Thoracic aorta (tissue), 2 donors: ENCODE measurements at places on chromosomes 7 and 10. TPM values are rescaled to one million over a fixed set of nuclear protein-coding genes. Genes with fewer than 3 reads are reported as not detected.

Gene GDF2
- total RNA-seq, result not detected

Gene CHAT
- not detected for total RNA-seq

GRCh38 chr10:55813451-55814170 is 547.4 kb downstream of the ZWINT start:
- H3K36me3 ChIP-seq, result no peaks in the 10 kb centered on the region
- H3K27ac ChIP-seq, result no peak overlapping the region
- no peak overlapping the region for H3K4me3 ChIP-seq
- DNase-seq, result no peak
- no peaks in the 10 kb centered on the region for H3K4me1 ChIP-seq

DNA sequence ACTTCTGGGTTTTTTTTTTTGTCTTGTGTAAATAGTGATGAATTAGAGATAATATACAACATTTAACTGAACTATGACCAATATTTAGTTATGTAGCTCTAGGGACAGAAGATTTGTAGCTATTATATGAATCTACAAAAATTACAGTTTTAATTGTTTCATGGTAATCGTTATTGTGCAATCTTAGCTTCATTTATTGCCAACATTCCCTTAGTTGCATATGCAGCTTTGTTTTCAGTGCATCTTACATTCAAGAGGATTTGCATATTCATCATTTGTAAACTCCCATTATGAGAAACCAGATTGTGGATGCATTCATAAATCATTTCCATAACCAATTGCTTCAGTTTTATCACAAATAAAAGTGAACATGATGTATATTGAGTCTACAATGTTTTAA is 68.8 kb downstream of the MALRD1 start:
- no peaks in the 10 kb centered on the region for H3K4me1 ChIP-seq
- no peak overlapping the region for H3K27ac ChIP-seq
- H3K4me3 ChIP-seq, result no peak overlapping the region
- no peaks in the 10 kb centered on the region for H3K27me3 ChIP-seq

Gene IGF2BP3
- 0.27 TPM for total RNA-seq

Gene TEX36
- total RNA-seq, result not detected

Gene SPDYE16
- 1.4 TPM for total RNA-seq

Gene ANXA8L1
- total RNA-seq, result not detected

Gene OR6B1
- not detected for total RNA-seq

- H3K27me3 ChIP-seq, result no peaks in the 10 kb centered on the region
- H3K27ac ChIP-seq, result no peak overlapping the region
- no peaks in the 10 kb centered on the region for H3K36me3 ChIP-seq
- H3K4me3 ChIP-seq, result no peak overlapping the region
- no peaks in the 10 kb centered on the region for H3K4me1 ChIP-seq
- DNase-seq, result no peak
Measured at GRCh38 chr7:157543791-157544190, 207.0 kb downstream of the DNAJB6 start.

Gene TSPAN33
- 6.3 TPM for total RNA-seq

- H3K4me3 ChIP-seq, result peak overlapping the region; percentile 93
- no peak for DNase-seq
- H3K27ac ChIP-seq, result peak overlapping the region; percentile 80
- no peaks in the 10 kb centered on the region for H3K27me3 ChIP-seq
- H3K36me3 ChIP-seq, result peaks cover 16% of the 10 kb centered on the region
Measured at GRCh38 chr7:102396710-102397019, 502 bp downstream of the PRKRIP1 start.

- H3K27me3 ChIP-seq, result no peaks in the 10 kb centered on the region
- no peaks in the 10 kb centered on the region for H3K36me3 ChIP-seq
- no peak overlapping the region for H3K4me3 ChIP-seq
- no peak for DNase-seq
- no peaks in the 10 kb centered on the region for H3K4me1 ChIP-seq
Measured at GRCh38 chr10:115141254-115141653, 48.1 kb downstream of the ATRNL1 start.

GRCh38 chr10:66886848-66887247 is 39.0 kb upstream of the LRRTM3 start:
- H3K27me3 ChIP-seq, result no peaks in the 10 kb centered on the region
- no peak for DNase-seq
- no peak overlapping the region for H3K27ac ChIP-seq
- H3K36me3 ChIP-seq, result no peaks in the 10 kb centered on the region
- H3K4me3 ChIP-seq, result no peak overlapping the region

DNA sequence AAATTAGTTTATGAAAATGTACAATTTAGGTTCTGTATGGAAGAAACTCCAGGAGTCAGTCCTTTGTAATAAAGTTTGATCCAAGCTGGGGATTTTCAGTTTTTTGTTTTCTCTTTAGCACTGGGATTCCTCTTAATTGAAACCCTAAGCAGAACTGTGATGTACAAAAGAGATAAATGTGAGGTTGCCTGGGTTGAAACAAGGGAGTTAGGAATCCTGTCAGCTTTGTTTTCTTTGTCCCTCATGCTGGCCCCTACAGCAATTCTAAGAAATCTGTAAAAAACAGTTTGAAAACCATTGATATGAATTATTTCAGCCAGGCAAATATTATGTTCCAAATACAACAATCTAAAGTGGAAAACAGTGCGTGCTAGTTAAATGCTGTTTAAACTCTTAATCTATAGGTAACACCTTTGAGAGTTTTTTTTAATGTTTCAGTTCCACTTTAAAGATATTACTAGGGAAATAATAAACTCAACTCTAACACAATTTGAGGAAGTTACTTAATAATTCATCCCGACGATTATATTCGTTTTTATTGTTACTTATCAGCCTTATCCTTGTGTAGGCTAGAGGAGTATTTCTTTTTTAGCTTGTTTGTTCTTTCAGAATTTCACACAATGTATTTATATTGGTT is 65.3 kb downstream of the SGCE start:
- DNase-seq, result no peak
- H3K27ac ChIP-seq, result no peak overlapping the region

DNA sequence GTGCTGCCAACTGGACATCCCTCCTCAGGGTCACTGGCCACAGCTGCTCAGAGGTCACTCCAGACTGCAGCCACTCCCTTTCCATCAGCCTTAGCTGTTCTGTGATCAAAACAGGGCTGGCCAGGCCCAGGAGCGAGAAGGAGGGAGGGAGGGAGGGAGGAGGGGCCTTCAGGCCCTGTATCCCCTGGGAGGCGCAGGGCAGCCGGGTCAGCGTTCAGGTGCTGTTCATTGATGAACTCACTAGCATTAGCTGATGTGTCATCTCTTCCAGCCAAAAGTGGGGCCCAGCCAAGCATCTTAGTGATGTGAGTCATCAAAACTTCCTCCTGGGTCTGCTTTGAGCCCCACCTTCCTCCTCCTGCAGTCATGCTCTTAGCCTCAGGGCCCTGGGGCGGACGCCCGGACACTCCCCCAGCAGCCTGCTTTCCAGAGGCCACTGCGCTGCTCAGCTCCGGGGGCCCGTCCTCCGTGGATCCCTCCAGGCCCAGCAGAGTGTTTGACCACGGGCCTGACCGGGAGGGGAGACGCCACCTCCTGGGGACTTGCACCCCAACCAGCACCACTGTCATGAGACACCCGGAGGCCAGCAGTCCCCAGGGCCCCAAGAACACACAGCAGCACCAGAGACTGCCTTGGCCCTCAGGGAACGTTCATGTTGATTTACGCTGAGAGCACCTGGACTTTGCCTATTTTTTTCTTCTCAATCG is 149.2 kb downstream of the PRKAG2 start:
- DNase-seq, result peak; percentile 68
- no peaks in the 10 kb centered on the region for H3K36me3 ChIP-seq
- no peaks in the 10 kb centered on the region for H3K27me3 ChIP-seq
- H3K4me3 ChIP-seq, result no peak overlapping the region
- H3K27ac ChIP-seq, result peak overlapping the region; percentile 46

Gene SLC16A12
- total RNA-seq, result 1.5 TPM

Gene MMP21
- not detected for total RNA-seq

- H3K36me3 ChIP-seq, result no peaks in the 10 kb centered on the region
- no peaks in the 10 kb centered on the region for H3K27me3 ChIP-seq
- no peak for DNase-seq
- no peaks in the 10 kb centered on the region for H3K4me1 ChIP-seq
Measured at GRCh38 chr10:77685432-77685831, 47.8 kb upstream of the KCNMA1 start.

DNA sequence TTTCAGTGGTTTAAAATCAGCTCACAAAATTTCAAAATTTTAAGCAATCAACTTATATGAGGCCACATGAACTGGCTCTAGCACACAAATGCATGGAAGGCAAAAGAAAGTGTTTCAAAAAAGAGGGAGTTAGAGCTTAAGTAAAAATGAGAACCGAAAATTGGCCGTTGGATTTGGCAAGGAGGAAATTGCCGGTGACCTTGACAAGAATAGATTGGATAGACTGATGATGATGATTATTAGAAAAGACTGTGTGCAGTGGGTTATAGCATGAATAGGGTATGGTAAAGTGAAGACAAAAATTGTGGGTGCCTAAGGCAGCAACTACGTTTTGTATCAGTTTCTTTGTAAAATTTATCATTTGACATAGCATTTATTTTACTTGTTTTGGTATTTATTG is 175.7 kb downstream of the SEMA3D start:
- H3K4me3 ChIP-seq, result no peak overlapping the region
- no peaks in the 10 kb centered on the region for H3K27me3 ChIP-seq
- DNase-seq, result no peak
- no peaks in the 10 kb centered on the region for H3K36me3 ChIP-seq

Gene SEMA3D
- 18.5 TPM for total RNA-seq

GRCh38 chr10:17643339-17643754 is 604 bp upstream of the STAM start:
- no peaks in the 10 kb centered on the region for H3K36me3 ChIP-seq
- H3K27ac ChIP-seq, result peak overlapping the region; percentile 91
- peak; percentile 24 for DNase-seq

DNA sequence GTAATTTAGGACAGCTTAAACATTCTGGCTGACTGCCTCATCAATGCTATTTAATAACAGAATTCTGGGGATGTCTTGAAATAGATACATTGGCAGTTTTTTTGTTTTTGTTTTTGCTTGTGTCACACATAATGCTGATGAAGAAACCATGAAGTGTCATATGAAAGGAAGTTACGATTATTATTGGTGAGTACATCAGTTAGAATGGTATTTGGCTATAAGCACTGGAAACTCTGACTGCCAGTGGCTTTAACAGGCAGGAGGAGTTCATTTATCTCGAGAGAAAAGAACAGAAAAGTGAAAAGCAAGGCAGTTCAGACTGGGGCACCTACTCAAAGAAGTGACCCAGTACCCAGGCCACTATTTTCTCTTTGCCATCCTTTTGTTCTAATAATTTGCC is 18.1 kb downstream of the LSM8 start:
- H3K36me3 ChIP-seq, result no peaks in the 10 kb centered on the region
- no peak overlapping the region for H3K27ac ChIP-seq
- no peak for DNase-seq
- no peaks in the 10 kb centered on the region for H3K27me3 ChIP-seq

- no peaks in the 10 kb centered on the region for H3K27me3 ChIP-seq
- no peak overlapping the region for H3K4me3 ChIP-seq
- no peaks in the 10 kb centered on the region for H3K36me3 ChIP-seq
- H3K27ac ChIP-seq, result no peak overlapping the region
Measured at GRCh38 chr7:44775383-44776107, 20.9 kb upstream of the PPIA start.

GRCh38 chr10:72063703-72064391 is 24.5 kb downstream of the SPOCK2 start:
- no peak overlapping the region for H3K27ac ChIP-seq
- H3K4me3 ChIP-seq, result no peak overlapping the region
- H3K27me3 ChIP-seq, result no peaks in the 10 kb centered on the region
- peaks cover 3% of the 10 kb centered on the region for H3K4me1 ChIP-seq
- DNase-seq, result no peak

Gene CACUL1
- 32.7 TPM for total RNA-seq

Gene ADCY1
- 0.14 TPM for total RNA-seq

- DNase-seq, result no peak
- H3K4me1 ChIP-seq, result no peaks in the 10 kb centered on the region
- no peak overlapping the region for H3K4me3 ChIP-seq
- no peak overlapping the region for H3K27ac ChIP-seq
- no peaks in the 10 kb centered on the region for H3K27me3 ChIP-seq
- H3K36me3 ChIP-seq, result no peaks in the 10 kb centered on the region
Measured at GRCh38 chr10:117782276-117782675, 239.7 kb downstream of the EMX2 start.

DNA sequence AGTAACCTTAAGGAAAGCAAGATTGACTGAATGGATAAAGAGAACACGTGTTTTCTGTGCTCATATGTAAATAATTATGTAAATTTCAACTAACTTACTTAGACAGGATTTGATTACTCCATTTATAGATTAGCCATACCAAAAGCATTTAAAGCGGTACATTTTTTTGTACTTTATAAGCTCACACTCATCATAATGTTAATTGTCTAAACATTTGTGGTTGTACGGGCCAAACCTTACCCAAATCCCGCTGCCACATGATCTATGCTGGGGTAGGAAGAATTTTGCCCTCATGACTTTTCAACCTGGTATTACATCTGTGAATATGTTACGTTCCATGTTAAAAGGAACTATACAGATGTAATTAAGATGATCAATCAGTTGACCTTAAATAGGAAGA is 29.1 kb downstream of the MKX start:
- H3K36me3 ChIP-seq, result no peaks in the 10 kb centered on the region
- H3K4me3 ChIP-seq, result no peak overlapping the region
- DNase-seq, result no peak
- no peaks in the 10 kb centered on the region for H3K27me3 ChIP-seq

Gene SPDYE2B
- not detected for total RNA-seq

- no peaks in the 10 kb centered on the region for H3K4me1 ChIP-seq
- no peaks in the 10 kb centered on the region for H3K27me3 ChIP-seq
- no peak for DNase-seq
Measured at GRCh38 chr10:92965314-92965713, 95.3 kb upstream of the CYP26C1 start.

DNA sequence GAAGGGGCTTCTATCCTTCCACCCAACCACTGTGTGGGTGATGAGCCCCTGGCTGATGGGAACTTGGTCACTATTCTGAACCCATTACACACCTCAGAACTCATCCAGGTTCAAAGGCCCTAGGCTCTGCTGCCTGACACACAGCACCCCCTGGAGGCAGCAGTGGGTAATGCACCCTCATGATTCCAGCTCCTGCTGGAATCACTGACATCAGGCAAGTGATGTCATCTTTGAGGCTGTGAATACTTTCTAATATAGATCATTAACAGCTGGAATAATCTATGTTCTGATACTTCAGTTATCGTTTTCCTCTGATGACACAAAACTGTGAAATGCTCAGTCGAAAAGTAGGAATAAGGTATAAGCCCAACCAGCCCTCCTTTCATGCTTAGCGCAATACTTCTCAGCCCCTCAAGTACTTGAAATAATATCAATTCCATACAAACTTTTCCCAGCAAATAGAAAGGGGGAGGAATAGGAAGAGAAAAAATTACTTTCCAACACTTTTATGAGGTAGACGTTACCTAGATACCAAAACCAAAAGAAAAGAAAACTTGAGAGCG is 7.5 kb upstream of the RBP3 start:
- H3K27ac ChIP-seq, result no peak overlapping the region
- DNase-seq, result no peak
- H3K36me3 ChIP-seq, result no peaks in the 10 kb centered on the region
- no peaks in the 10 kb centered on the region for H3K4me1 ChIP-seq
